Calu3 (cell line): ENCODE measurements at places on chromosomes 2 and 18. TPM values are rescaled to one million over a fixed set of nuclear protein-coding genes. Genes with fewer than 3 reads are reported as not detected.

DNA sequence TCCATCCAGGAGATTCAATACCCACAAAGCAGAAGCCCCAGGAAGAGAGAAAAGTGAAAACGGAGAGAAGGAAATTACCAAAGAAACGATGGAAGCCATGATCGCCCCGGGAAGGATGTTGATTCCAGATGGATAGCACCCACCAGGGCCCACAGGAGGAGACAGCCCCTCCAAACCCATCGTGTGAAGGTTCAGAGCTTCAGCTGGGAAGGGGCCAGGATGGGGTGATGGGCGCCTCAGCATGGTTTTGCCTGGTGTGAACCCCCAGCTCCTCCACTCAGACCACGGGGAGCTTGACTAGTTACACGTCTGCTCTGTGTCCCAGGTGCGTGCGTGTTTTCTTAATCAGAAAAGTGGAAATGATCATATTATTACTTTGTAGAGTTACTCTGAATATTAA, 264.5 kb downstream of the EIPR1 start:
- H3K4me3 ChIP-seq, result no peak overlapping the region
- H3K4me1 ChIP-seq, result no peaks in the 10 kb centered on the region

GRCh38 chr18:43868497-43868995, 591.3 kb upstream of the SYT4 start:
- H3K36me3 ChIP-seq, result no peaks in the 10 kb centered on the region
- DNase-seq, result no peak

- H3K27ac ChIP-seq, result no peak overlapping the region
- H3K4me1 ChIP-seq, result no peaks in the 10 kb centered on the region
- H3K36me3 ChIP-seq, result no peaks in the 10 kb centered on the region
- peaks cover 93% of the 10 kb centered on the region for H3K27me3 ChIP-seq
- DNase-seq, result peak; percentile 75
- H3K4me3 ChIP-seq, result no peak overlapping the region
These were observed 34.1 kb upstream of the GNAL start for GRCh38 chr18:11654736-11655605.

DNA sequence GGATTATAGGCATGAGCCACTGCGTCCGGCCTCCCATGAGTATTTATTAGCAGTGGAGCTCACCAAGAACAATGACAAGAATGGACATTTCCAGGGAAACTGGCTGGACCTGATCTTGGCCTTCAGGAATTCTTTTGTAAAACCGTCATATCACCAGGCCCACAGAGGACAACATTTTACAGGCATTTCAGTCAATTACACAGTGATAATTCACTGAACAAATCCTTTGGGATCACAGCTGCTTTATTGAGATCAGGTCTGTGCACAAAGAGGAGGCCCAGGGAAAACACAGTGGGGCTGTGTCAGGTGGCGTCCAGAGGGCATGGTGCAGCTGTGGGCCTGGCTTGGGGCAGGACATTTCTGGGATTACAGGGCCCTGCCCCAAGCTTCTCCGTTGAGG, 30.1 kb upstream of the GTF2A1L start:
- peaks cover 8% of the 10 kb centered on the region for H3K4me1 ChIP-seq
- no peaks in the 10 kb centered on the region for H3K36me3 ChIP-seq
- DNase-seq, result no peak
- H3K4me3 ChIP-seq, result no peak overlapping the region

DNA sequence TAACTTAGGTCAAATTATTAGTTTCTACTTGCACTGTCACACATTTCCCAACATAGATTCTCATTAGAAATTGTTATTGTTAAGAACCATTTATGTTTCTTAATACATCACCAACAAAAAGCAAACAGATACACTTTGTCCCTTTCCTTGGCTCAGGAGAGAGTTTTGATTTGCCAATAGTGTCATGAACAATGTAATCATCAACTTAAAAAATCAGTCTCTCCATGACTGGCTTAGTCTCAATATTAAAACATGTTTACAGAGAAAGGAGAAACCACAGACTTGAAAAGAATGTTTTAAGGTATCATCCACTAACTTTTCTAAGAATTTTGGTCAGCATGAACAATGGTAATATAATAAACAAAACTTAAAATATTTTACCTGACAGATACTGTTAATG, 416.5 kb upstream of the KCNH7 start:
- DNase-seq, result no peak
- no peak overlapping the region for H3K27ac ChIP-seq
- no peaks in the 10 kb centered on the region for H3K27me3 ChIP-seq

Gene GPR39
- 24.1 and 24.9 TPM in 2 replicates for total RNA-seq

Gene REEP1
- total RNA-seq, result 4.7 and 5.3 TPM in 2 replicates

Gene MOGAT1
- 35.9 and 51.2 TPM in 2 replicates for total RNA-seq

Gene GPBAR1
- 1.1 and 1.5 TPM in 2 replicates for total RNA-seq

Gene SCYGR4
- 0.22 TPM in 1 of 2 replicates, not detected in the other for total RNA-seq

Gene CYP27A1
- total RNA-seq, result 11.8 and 12.2 TPM in 2 replicates
